ENCODE measurements at places on chromosomes 4 and X. TPM values are rescaled to one million over a fixed set of nuclear protein-coding genes. Genes with fewer than 3 reads are reported as not detected.

DNA sequence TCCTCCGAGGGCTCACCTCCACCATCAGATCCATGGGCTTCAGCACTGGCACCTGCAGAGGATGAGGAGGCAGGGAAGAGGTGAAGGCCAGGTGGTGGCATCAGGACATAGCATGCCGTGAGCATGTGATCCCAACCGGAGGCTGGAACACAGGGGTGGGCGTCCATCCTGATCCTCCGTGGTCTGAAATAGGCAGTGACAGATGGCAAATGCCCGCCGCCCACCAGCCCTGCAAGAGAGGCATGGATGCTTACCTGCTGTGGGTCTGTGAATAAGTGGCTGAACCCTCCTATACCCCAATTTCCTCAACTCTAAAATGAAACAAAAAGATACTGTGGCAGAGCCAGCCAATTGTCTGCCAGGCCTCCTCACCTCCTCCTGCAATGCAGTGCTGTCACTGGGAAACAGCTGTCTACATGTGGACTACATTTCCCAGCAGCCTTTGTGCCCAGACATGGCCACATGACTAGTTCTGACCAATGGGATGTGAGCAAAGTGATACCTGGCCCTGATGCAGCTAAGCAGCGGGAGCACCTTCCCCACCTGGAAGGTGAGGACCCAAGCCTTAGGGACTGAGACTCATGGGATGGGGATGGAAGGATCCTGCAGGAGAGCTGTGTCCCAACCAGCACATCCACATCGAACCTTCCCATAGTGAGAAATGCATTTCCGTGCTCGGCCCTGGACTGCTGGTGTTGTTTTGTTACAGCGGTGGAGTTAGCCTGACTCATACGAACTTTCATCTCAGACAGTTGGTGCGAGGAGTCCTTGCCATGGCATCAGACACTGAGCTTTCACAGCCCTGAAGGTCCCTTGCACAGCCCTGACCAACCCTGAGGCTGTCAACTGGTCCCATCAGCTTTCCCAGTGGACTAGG is 99.5 kb downstream of the PPP2R2C start:
- no peaks in the 10 kb centered on the region for H3K36me3 ChIP-seq
- H3K27ac ChIP-seq: no peak overlapping the region
- no peak overlapping the region for H3K4me3 ChIP-seq
- H3K4me1 ChIP-seq: no peaks in the 10 kb centered on the region
- no peaks in the 10 kb centered on the region for H3K27me3 ChIP-seq

Gene GPRASP1
- 8.4 TPM for total RNA-seq

DNA sequence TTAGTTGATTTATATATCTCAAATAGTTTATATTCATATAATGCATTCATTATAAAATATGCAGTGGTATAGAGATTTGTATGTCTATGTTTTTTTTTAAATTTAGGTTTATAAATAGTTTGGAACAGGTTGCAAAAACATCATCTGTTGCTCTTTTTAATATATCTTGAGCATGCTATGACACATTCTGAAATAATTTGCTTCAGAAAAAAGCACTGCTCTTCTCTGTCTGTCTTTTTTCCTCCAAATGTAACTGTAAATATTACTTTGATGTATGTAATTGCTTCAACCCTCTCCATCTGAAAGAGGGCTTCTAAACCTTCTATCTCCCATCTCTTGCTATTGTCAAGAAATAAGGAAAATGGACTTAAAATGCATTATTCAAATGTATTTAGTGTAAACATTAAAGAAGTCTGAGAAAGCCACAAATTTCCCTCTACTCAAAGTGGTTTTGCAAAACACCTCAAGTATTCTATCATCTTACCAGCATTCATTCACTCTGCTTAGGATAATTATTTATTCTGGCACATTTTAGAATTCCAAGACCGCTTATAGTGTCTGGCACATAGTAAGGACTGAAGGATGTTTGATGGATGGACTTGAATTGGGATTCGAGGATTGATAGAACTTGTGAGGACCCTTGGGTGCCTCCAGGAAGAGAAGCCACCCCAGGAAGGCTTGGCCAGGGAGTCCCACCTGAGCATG is 87.8 kb downstream of the CLNK start:
- H3K36me3 ChIP-seq: no peaks in the 10 kb centered on the region
- H3K27ac ChIP-seq: no peak overlapping the region
- DNase-seq: no peak
- H3K4me3 ChIP-seq: no peak overlapping the region

DNA sequence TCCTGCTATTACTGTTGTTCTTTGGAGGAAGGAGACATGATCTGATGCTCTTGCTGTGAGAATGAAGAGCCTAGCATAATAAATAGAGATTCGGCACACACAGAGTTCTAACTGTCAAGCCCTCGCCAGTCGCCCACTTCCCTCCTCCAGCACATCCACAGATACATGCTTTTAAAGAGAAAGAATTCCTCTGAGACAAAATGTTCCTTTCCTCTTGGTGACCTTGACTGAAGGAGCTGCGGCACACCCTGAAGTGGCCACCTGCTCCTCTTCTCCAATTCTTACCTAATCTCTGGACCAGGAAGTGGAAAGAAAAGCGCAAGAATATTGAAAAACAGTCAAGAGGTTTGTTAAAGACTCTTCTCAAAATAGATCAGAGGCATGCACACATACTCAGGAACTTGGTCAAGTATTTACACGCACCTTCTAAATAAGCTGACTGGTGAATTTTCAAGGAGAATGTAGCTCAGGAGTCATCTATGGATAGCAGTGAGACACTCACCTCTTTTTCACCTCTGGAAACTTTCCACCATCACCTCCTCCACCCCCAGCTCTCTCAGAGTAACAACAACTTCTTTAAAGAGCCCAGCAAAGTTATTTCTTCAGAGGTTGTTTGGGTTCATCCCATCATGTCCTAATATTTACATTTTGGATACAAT is 95.4 kb downstream of the PARM1 start:
- H3K4me1 ChIP-seq: peaks cover 21% of the 10 kb centered on the region
- no peaks in the 10 kb centered on the region for H3K36me3 ChIP-seq
- no peak overlapping the region for H3K4me3 ChIP-seq
- H3K27ac ChIP-seq: peak overlapping the region; percentile 61
- no peak for DNase-seq

Gene RPL36A
- 165 TPM for total RNA-seq

GRCh38 chr4:39975488-39976089 is 2.1 kb downstream of the PDS5A start:
- peaks cover 55% of the 10 kb centered on the region for H3K4me1 ChIP-seq
- H3K27ac ChIP-seq: peak overlapping the region; percentile 96
- peaks cover 31% of the 10 kb centered on the region for H3K36me3 ChIP-seq

- H3K27ac ChIP-seq: no peak overlapping the region
- no peak for DNase-seq
- peaks cover 15% of the 10 kb centered on the region for H3K4me1 ChIP-seq
- H3K27me3 ChIP-seq: no peaks in the 10 kb centered on the region
- no peaks in the 10 kb centered on the region for H3K36me3 ChIP-seq
Measured at GRCh38 chr4:169657470-169658107, 37.2 kb downstream of the CLCN3 start.

GRCh38 chr4:11614426-11614825 is 185.7 kb upstream of the HS3ST1 start:
- DNase-seq: no peak
- peaks cover 3% of the 10 kb centered on the region for H3K4me1 ChIP-seq
- H3K36me3 ChIP-seq: no peaks in the 10 kb centered on the region
- H3K27ac ChIP-seq: no peak overlapping the region
- no peaks in the 10 kb centered on the region for H3K27me3 ChIP-seq

DNA sequence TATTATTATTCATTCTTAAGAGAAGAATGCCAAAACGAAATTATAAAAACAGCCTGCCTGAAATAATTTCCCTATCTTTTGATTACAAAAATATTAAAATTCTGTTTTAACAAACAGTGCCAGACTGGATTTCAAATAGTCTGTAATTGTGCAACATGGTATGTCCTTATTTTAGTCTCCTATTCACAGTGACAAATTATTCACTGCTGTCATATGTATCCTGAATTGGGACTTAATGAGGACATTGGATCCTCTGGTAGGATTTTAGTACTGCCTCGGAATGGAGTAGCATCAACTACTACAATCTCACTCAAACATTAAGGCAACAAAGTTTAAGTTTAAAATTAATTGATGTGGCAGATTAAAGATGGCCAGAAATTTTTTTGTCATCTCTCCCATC is 97.6 kb downstream of the CASK start:
- H3K4me1 ChIP-seq: no peaks in the 10 kb centered on the region
- no peaks in the 10 kb centered on the region for H3K36me3 ChIP-seq
- H3K27ac ChIP-seq: no peak overlapping the region

DNA sequence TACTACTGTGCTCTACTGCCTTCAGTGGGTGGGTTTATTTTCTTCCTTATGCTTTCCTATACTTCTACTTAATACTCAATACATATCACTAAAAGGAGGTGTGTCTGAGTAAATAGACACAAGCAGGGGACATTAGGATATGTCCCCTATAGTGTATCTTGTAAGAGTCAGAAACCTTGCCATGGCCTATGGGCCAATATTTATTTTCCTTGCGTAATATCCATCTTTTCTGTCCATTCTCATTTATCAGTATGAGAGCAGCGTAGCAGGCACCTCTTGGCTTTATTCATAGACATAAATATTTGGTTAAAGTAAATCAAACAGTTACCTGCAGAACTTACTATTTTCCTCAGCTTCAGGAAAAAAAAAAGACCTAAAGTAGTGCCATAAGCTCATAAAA is 46.6 kb upstream of the PHF8 start:
- no peaks in the 10 kb centered on the region for H3K4me1 ChIP-seq
- H3K27me3 ChIP-seq: no peaks in the 10 kb centered on the region
- DNase-seq: no peak
- H3K27ac ChIP-seq: no peak overlapping the region

DNA sequence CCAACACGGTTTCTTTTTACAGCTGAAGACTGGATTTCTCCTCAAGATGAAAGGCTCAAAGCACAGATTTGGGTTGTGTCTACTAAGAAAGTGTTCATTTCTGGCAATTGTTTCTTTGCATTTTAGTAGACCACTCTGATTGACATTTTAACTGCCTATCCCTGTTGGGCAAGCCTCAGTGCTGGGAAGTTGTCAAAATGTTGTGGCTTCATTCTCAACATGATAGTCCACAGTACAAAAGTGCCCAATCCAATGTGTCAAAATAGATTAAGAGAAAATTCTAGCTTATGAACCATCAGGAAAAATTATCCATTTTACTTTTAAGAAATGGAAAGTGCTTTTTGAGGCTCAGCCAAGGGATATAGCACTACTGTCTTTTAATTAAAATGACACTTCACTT is 323.9 kb upstream of the PRPS2 start:
- H3K36me3 ChIP-seq: no peaks in the 10 kb centered on the region
- no peak for DNase-seq
- H3K27me3 ChIP-seq: no peaks in the 10 kb centered on the region
- H3K4me3 ChIP-seq: no peak overlapping the region
- H3K4me1 ChIP-seq: no peaks in the 10 kb centered on the region

DNA sequence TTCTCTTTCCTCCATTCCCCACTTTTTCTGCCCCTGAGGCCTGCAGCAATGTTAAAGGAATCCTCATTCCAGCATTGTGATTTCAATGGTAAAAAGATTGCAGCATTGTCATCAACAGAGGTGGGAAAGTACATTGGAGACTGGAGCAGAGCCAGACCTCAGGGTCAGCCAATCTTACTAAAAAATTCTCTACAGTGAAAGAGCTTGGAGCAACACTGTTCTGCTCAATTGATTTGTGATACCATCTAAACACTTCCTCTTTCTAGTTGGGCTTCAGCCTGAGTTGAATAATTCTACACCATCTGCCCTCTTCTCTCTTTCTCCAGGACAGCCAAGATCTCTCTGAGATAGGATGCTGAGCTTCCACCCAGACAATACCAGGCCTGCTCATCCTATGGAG is 176.5 kb downstream of the AR start:
- no peak for DNase-seq
- no peaks in the 10 kb centered on the region for H3K4me1 ChIP-seq
- H3K4me3 ChIP-seq: no peak overlapping the region
- H3K27ac ChIP-seq: no peak overlapping the region

Data from upper lobe of left lung (tissue), 6 donors.